COR-L47 (cell line): ENCODE measurements at places on chromosomes 1 and 21.

DNA sequence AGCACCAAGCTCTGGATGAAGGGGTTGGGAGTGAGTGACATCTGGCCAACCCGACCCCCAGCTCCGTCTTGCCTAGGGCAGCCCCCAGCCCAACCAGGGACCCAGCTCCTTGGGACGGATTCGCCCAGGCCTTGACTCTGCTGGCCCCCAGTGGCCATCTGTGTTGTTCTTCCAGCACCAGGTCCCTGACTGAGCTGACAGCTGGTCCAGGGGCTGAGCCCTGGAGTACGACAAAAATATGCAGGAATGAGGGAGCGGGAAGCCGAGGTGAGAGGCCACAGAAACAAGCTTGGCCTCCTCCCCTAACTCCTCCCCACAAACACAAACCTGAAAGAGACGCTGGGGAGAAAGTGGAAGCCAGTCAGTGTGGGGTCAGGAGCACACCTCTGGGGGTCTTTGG, 55.0 kb upstream of the PAX7 start:
- no peak for DNase-seq

- no peak for DNase-seq
Measured at GRCh38 chr1:77316006-77316405, 34.2 kb downstream of the AK5 start.

GRCh38 chr1:20493839-20494608, 8.0 kb upstream of the CAMK2N1 start:
- DNase-seq = peak; percentile 85

GRCh38 chr1:210159211-210159610, 73.4 kb upstream of the SERTAD4 start:
- DNase-seq = no peak

GRCh38 chr1:37486680-37487618, 12.6 kb downstream of the ZC3H12A start:
- DNase-seq = peak; percentile 31

DNA sequence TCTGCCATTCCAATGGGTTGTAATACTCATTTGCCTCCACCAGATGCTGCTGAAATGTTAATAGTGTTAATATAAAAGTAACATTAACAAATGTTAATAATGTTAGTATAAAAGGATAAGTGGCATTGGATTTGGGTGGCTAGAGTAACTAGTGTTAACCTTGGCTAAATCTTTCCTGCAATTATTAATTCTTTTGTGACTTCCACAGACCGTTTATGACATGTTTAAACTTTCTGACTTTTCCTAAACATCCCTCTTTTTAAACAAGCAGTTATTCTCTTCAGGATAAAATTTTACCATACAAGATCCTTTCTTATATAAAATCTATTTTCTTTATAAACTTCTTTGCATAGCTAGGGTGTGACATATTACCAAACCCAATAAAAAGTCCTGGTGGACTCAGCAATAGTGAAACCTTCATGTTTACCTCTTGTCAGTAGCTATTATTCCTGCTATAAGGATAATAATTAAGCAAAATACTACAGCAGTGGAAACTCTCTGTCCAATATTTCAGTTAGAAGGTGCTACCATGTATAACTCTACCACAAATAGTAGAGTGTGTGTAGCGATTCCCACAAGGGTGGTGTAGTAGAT, 41.5 kb downstream of the CCDC30 start:
- DNase-seq = no peak

GRCh38 chr1:156775799-156776198, 8.5 kb downstream of the PRCC start:
- no peak for DNase-seq

GRCh38 chr1:53377438-53377841, 49.6 kb upstream of the LRP8 start:
- DNase-seq = no peak

DNA sequence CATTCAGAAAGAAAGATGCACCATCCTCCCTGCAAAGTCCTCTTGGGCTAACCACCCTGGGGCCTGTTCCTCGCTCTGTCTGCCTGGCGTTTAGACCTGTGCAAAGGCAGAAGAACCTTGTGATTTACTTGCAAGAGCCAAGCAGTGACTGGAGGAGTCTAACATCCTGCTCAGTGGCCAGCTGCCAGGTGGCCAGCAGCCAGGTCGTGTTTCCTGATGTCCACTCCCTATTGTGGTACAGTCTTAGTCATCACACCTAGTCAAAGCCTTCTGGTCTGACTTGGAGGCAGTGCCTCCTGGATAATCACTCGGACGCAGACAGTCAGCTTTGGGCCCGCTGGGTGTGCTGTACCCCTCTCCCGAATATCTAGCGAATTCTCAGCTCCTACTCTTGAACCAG, 118.1 kb downstream of the PGBD5 start:
- DNase-seq = peak; percentile 77

DNA sequence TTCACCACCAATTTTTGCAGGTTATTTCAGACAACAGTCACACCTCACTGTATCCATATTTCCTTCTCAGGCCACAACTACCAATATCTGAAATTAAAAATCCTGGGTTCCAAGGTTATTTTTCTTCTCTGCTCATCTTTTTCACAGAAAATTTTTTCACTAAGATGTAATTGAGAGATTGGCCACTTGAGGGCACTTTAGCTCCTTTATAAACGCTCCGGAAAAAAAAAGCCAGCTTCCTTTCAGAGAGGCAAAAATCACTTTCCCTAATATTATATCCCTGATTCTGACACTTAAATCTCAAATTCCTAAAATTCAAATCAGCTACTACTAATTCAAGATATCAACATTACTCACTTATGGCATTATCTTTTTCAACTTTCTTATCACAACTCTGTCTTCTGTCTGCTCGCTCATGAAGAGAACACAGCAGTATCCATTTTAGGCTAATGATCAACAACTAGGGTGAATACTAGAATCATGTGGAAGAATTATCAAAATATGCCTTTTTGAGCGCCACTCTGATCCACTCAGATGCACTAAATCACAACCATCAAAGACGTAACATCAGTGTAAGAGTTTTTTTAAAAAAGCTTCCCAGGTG, 101.4 kb upstream of the RGS1 start:
- peak; percentile 42 for DNase-seq

DNA sequence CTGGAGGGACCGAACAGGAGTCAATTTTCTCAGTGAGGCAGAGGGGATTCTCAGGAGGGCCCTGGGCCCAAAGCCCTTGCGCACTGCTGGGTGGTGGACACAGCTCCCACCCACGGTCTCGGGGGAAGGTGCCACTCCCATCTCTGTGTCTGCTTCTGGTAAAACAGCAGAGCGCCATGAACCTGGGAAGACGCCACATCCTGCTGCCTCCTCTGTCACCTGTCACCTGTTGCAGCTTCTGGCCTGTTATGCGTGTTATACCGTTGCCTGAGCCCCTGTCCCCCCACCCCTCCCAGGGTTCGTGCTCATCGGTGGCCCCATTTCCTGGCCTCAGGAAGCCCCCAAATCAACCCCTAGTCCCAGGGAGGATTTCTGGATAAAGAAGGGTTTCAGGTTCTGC, 125.8 kb upstream of the AJAP1 start:
- no peak for DNase-seq

DNA sequence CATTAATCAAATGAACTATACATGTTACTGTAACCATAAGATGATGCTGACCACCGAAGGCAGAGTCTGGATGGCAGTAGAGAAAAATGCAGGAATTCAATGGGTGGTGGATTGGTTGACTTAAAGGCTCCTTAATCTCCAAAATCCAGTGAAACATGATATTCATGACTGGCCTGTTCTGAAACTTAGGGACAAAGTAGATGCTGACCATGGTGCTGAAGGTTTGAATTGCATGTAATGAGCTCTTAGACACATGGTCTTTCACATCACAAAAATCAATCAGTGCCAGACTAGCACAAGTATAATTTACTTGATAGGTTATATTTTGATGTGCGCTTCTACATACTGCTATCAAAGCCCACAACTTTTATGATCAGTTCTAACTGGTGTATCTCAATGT, 30.9 kb upstream of the NTMT2 start:
- no peak for DNase-seq

DNA sequence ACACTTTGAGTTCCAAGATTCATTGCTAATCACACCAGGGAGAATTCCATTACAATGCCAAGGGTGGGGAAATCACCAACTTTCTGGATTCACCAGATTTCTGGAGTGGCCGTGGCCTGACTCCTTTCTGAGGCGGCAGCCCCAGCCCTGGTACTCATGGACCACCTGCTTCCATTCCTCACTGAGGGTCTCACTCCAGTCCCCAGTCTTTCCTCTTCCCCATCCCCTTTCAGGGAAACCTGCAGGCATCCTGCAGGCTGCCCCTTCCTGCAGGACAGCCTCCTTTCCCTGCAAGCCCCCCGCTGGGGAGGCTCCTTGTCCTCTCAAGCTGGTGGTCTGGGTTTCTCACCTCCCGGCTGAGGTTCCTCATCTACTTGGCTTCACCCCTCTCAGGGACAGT, 12.7 kb upstream of the CDK18 start:
- DNase-seq = no peak

DNA sequence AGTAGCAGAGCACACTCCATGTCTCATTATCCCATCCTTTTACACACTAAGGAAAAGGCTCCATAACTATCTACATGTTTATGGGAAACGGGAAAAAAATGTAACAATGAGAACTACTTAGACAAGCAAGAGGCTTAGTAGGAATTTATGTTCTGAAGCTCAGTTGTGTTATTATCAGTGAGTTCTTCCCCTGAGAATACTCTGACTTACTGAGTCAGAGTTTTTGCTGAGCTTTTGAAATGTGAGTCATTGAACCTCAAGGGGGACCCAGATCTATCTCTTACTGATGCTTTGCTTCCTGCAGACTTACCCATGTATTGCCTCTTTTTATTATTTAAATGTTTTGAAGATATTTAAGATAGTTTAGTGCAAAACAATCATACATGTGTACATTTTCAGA, 20.1 kb downstream of the CFHR5 start:
- DNase-seq = no peak

DNA sequence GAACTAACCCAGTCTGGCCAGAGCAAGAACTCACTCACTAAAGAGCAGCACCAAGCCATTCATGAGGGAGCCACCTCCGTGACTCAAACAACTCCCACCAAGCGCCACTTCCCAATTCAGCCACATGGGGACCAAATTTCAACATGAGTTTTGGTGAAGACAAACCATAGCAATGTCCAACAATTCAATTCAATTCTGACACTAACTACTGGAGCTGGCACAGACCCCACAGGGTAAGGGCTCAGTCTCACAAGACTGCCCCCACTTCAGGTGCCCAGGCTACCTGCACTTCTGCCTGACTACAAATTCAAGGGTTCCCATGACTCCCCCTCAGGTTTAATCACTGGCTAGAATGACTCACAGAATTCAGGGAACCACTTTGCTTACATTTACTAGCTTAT, 48.8 kb upstream of the RAP1A start:
- no peak for DNase-seq
